Stimulated activated naive CD8-positive, alpha-beta T cell treated with anti-CD3 and anti-CD28 coated beads, Interleukin-15, Interleukin-2, amounts not matched to agents 100 U/mL and 50 U/mL, for 24 hours (primary cell): ENCODE measurements at places on chromosomes 4 and X.

GRCh38 chr4:155887847-155888570 lies 15.5 kb upstream of the TDO2 start:
- DNase-seq: no peak

GRCh38 chrX:15158350-15158735 lies 111.5 kb downstream of the ASB9 start:
- no peak for DNase-seq

GRCh38 chr4:103720661-103721060 lies 876 bp upstream of the TACR3 start:
- no peak for DNase-seq

DNA sequence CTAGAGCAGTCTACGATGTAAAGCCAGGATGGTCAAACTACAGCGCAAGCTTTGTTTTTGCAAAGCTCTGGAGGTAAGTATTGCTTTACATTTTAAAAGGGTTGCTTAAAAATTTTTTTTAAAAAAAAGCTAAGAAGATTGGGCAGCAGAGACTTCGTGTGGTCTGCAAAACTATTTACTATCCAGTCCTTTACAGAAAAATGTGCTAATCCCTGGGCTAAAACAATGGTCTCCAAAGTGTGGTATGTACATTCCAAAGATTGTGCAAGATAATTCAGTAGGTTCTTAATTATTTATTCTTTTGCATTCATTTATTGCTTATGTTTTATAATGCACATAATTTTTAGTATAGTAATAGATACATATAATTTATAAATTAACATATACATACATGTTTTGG lies 113.2 kb downstream of the MFAP3L start:
- no peak for DNase-seq

- no peak for DNase-seq
Measured at GRCh38 chr4:79209822-79210635, 115.8 kb downstream of the NAA11 start.

DNA sequence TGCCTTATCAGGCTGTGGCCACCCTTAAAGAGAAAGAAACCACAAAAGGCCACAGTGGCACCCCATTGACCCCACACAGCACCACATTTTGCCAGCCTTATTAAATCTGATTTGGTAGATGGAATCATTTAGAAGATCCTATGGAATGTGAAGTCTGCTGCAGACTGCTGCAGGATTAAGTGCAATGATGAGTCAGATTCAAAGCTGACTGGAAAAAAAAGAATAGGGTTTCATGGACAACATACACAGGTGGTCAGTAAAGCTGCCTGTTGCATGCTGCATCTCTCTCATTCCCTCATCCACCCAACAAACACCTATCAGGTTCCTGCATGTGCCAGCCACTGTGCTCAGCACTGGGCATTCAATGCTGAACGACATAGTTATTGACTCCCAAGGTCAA lies 56.6 kb downstream of the CHST7 start:
- no peak for DNase-seq

DNA sequence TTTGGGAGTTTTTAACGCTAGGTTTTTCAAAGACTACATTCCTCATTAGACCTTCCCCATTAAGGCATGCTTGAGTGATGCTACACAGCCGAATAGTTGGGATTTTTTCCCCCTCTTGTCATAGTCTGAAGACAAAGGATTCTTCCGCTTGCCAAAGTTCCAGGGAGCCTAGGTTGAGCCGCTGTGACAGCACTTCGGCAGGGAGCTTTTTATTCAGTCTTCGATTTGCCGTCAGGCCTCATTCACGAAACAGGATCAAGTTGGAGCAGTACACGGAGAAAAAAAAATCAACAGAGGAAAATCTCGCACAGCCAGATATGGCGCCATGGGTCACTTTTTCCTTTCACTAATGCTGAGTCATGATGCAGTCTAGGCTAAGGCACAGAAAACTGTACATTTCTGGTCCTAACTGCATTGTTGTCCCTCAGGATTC lies 24.3 kb downstream of the SHROOM3 start:
- DNase-seq: no peak

- DNase-seq: no peak
Measured at GRCh38 chr4:2712261-2712842, 43.8 kb downstream of the TNIP2 start.
